ENCODE measurements at places on chromosomes 7 and 10. TPM values are rescaled to one million over a fixed set of nuclear protein-coding genes. Genes with fewer than 3 reads are reported as not detected.

DNA sequence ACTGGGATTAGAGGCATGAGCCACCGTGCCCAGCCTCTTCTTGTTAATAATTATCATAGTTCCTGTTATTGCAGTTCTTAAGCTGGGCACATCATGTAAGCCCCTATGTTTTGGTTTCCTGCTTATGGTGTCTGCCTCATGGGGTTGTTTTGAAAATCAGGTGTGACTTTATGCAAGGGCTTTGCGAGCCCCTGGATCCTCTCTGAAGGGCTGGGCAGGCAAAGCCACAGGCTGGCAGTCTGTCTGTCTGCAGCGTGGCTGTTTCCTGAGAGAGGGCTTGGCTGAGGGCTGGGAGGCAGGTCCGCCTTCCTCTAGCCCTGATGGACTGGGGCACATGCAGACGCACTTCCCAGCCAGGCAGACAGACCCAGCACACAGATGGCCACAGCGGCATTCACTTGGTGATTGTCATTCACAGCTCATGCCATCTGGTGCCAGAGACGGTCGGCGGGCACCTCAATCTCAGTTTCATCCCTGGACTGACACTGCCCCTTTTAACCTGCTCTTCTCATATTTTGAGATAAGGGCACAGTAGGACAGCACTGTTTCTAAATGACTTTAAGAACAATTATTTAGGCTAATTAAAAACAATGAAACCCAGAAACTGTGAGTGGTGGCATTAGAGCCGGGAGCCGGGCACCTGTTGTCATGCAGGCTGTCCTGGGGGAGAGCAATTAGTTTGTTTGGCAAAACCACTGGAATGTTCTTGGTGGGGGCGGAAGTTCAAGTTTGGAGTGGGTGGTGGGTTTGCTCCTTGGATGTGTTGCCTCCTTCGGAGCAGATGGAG, 35.5 kb downstream of the RBM20 start:
- no peaks in the 10 kb centered on the region for H3K36me3 ChIP-seq
- DNase-seq: no peak
- H3K27me3 ChIP-seq: peaks cover 31% of the 10 kb centered on the region
- H3K4me1 ChIP-seq: peaks cover 5% of the 10 kb centered on the region

Gene MMRN2
- not detected for total RNA-seq

GRCh38 chr7:131400681-131401176, 73.1 kb downstream of the MKLN1 start:
- H3K36me3 ChIP-seq: peaks cover 51% of the 10 kb centered on the region
- no peak overlapping the region for H3K4me3 ChIP-seq
- no peaks in the 10 kb centered on the region for H3K4me1 ChIP-seq
- no peak overlapping the region for H3K27ac ChIP-seq
- H3K27me3 ChIP-seq: no peaks in the 10 kb centered on the region

- H3K4me3 ChIP-seq: no peak overlapping the region
- no peak for DNase-seq
Observed at GRCh38 chr7:47536661-47537611, 45.0 kb downstream of the TNS3 start.

GRCh38 chr10:110864662-110865140, 7.0 kb upstream of the PDCD4 start:
- peak overlapping the region; percentile 97 for H3K27ac ChIP-seq
- H3K4me1 ChIP-seq: peaks cover 88% of the 10 kb centered on the region
- DNase-seq: no peak
- peak overlapping the region; percentile 83 for H3K4me3 ChIP-seq

DNA sequence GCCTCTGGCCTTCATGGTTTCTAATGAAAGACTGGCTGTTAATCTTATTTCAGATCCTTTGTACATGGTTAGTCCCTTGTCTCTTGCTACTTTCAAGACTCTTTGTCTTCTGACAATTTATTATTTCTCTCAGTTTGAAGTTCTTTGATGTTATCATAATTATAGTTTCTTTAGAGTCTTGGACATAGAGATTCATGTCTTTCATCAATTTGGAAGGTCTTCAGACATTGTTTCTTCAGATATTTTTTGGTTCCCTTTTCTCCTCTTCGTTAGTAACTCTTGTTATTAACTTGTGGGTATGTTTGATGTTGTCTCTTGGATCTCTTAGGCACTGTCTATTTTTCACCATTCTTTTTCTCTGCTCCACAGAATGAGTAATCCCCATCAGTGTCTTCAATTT, 8.7 kb downstream of the ZNF37A start:
- no peak overlapping the region for H3K27ac ChIP-seq
- no peaks in the 10 kb centered on the region for H3K27me3 ChIP-seq
- DNase-seq: no peak
- H3K36me3 ChIP-seq: peaks cover 92% of the 10 kb centered on the region
- peaks cover under 1% of the 10 kb centered on the region for H3K4me1 ChIP-seq

DNA sequence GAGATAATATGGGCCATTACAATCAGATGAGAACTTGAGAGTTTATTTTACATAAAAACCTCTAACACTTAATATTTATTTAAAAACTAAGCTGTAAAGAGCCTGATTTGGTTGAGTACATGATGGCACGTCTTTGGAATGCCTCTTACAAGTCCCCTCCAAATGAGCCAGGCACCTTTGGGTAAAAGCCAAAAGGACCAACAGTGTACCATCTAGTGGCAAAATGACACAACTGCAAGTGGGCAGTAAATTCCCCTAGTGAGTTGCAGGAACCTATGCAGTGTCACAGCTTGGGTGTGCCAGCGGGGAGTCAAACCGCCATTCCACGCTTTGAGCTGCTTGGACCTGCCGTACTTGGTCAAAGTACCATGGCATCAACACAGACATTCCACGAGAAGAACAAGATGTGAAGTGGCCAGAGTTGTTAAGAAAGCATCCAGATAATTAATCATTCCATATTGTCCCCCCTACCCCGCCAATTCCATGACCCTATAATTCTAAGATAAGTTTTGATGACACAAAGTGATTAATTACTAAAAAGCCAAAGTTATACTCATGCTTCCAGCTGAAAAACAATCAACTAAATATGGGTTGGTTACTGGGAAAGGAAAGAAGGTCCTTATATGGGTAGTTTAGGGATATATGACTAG, 115.2 kb downstream of the SORBS1 start:
- H3K36me3 ChIP-seq: no peaks in the 10 kb centered on the region
- peaks cover 26% of the 10 kb centered on the region for H3K27me3 ChIP-seq
- H3K4me1 ChIP-seq: peaks cover 10% of the 10 kb centered on the region
- H3K27ac ChIP-seq: no peak overlapping the region

Gene INPP5F
- total RNA-seq: 12.2 TPM

GRCh38 chr7:122803323-122803722, 82.9 kb downstream of the CADPS2 start:
- no peak for DNase-seq
- H3K4me3 ChIP-seq: no peak overlapping the region
- no peak overlapping the region for H3K27ac ChIP-seq
- H3K27me3 ChIP-seq: no peaks in the 10 kb centered on the region

- no peak overlapping the region for H3K27ac ChIP-seq
- no peak for DNase-seq
- H3K4me3 ChIP-seq: no peak overlapping the region
- H3K36me3 ChIP-seq: peaks cover 14% of the 10 kb centered on the region
Observed at GRCh38 chr10:8171008-8171407, 116.5 kb downstream of the GATA3 start.

GRCh38 chr10:21022821-21023220, 125.7 kb upstream of the NEBL start:
- H3K4me1 ChIP-seq: no peaks in the 10 kb centered on the region
- no peak overlapping the region for H3K4me3 ChIP-seq
- H3K27me3 ChIP-seq: no peaks in the 10 kb centered on the region
- H3K27ac ChIP-seq: no peak overlapping the region
- no peaks in the 10 kb centered on the region for H3K36me3 ChIP-seq

Gene DKK1
- not detected for total RNA-seq

DNA sequence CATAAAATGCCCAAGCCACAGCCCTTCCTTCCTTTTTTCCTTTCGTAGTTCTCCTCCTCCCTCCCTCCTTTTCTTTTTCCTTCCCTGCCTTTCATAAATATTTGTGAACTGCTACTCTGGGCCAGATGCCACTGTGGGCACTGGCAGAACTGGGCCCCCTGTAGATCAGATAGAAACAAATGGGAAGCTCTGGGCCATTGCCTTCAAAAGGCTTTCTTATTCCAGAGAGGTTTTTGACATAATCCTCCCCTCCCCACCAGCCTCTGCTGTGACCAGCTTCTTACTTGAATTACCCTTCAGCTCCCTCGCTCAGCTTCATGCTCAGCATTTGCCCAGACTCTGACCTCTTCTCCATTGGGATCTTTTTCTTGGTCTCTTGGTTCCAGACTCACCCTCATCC, 886.8 kb downstream of the LRMDA start:
- DNase-seq: no peak
- no peaks in the 10 kb centered on the region for H3K36me3 ChIP-seq
- H3K4me1 ChIP-seq: no peaks in the 10 kb centered on the region
- no peak overlapping the region for H3K4me3 ChIP-seq
- no peak overlapping the region for H3K27ac ChIP-seq

DNA sequence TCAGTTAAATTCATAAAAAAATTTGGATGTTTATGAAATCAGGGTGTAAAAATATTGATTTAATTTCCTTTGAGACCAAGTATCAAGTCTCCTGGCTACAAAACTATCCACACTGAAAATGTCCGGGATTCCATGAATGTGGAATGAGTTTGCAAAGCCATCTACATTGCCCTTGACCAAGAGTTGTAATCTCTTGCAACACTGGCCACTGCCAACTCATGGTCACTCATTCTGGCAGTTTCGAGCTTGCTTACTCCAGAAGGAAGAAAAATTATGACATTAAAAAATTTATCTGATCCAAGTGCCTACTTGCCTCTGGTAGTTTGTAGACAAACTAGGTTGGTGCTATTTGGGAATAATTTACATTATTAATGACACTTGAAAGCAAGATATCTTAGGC, 84.2 kb downstream of the NPY start:
- H3K4me3 ChIP-seq: no peak overlapping the region
- no peaks in the 10 kb centered on the region for H3K36me3 ChIP-seq
- peaks cover 27% of the 10 kb centered on the region for H3K27me3 ChIP-seq

DNA sequence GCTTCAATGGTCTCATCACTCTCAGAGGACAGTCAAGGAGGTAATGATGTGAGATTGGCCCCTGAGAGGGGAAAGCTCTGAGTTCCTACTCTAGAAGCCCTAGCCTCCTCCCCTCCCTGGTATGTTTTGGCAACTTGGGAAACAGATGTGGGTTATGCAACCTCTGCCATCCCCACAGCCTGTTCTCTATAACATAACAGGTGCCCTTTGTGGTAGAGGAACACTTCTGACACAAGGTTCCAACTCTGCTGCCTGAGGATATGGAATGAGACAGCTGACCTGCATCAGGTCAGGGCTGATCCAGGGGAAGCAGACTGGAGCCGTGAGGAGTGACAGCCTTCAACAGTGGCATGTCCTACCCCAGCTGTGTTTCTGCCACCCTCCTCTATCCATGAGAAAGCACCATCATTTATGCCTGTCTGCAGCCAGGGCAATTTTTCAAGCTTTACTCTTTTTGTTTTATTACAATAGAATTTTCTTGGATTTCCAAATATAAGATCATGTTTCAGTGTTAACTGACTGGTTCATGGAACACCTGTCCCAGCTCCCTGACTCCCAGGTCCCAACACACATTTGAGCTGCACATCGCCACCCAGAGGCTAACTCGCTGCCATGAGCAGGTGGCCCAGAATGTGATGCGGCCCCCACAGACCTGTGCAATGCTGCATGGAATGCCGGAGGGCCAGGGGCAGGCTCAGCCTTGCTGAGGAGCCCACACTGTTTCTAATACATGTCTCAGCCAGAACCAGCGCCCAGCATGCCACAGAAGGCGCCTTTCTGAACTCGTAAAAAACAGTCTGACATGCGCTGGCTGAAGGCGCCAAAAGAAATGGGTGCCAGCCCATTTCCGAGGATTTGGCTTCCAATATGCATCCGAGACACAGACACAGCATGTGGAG, 124.8 kb upstream of the CHST15 start:
- no peaks in the 10 kb centered on the region for H3K36me3 ChIP-seq
- no peak for DNase-seq
- no peak overlapping the region for H3K27ac ChIP-seq
- peaks cover 10% of the 10 kb centered on the region for H3K4me1 ChIP-seq
- H3K4me3 ChIP-seq: no peak overlapping the region

Gene ATRNL1
- not detected for total RNA-seq

DNA sequence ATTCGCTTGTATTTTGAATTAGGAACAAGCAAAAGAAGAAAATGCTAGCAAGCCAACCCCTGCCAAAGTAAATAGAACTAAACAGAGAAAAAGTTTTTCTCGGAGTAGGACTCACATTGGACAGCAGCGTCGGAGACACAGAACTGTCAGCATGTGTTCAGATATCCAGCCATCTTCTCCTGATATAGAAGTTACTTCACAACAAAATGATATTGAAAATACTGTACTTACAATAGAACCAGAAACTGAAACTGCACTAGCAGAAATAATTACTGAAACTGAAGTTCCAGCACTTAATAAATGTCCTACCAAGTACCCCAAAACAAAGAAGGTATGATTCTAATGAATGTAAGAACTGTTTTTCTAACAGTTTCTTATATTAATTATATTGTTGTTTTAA, 87.9 kb downstream of the KMT2E start:
- H3K36me3 ChIP-seq: peaks cover 29% of the 10 kb centered on the region
- H3K4me3 ChIP-seq: no peak overlapping the region
- peaks cover 28% of the 10 kb centered on the region for H3K4me1 ChIP-seq
- no peak for DNase-seq
- H3K27ac ChIP-seq: no peak overlapping the region

Gene C10orf53
- not detected for total RNA-seq

GRCh38 chr7:30450240-30450982, 28.2 kb downstream of the NOD1 start:
- H3K4me3 ChIP-seq: no peak overlapping the region
- H3K27me3 ChIP-seq: no peaks in the 10 kb centered on the region
- H3K4me1 ChIP-seq: peaks cover 2% of the 10 kb centered on the region
- peaks cover 22% of the 10 kb centered on the region for H3K36me3 ChIP-seq

DNA sequence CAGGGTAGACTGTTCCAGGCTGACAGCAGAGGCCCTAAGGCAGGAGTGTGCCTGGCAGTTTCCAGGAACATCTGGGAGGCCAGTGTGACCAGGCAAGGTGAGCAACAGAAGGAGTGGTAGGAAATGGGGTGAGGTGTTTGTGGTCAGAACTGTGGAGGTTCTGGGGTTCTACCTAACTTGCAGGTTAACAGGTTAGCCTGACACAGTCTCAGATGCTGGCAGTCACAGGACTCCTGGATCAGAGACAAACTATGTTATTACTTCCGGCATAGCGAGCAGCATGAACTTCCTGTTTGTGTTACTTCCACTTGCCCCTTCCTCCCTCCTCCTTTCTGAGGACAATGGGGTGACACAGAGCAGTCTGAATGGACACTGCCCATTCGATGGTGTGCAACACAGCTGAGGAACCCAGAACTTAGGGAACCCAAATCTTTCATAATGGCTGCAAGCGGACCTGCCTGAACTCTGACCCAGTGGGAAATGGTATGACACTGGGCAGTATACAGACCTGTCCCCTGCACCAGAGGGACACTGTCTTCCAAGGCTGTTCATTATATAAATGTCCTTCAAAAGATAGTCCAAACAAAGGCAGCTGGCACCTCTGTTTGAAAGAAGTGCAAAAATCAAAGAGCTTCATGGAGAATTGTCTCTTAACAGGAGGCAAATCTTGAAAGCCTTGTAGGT, 3.9 kb upstream of the SAR1A start:
- H3K4me3 ChIP-seq: peak overlapping the region; percentile 72
- H3K4me1 ChIP-seq: peaks cover 28% of the 10 kb centered on the region
- no peaks in the 10 kb centered on the region for H3K36me3 ChIP-seq
- peak; percentile 59 for DNase-seq
- H3K27ac ChIP-seq: peak overlapping the region; percentile 95
